Erythroblast (primary cell): ENCODE measurements at places on chromosomes 2 and 18.

GRCh38 chr2:205685314-205686055 is 3.2 kb downstream of the NRP2 start:
- no peak for DNase-seq

DNA sequence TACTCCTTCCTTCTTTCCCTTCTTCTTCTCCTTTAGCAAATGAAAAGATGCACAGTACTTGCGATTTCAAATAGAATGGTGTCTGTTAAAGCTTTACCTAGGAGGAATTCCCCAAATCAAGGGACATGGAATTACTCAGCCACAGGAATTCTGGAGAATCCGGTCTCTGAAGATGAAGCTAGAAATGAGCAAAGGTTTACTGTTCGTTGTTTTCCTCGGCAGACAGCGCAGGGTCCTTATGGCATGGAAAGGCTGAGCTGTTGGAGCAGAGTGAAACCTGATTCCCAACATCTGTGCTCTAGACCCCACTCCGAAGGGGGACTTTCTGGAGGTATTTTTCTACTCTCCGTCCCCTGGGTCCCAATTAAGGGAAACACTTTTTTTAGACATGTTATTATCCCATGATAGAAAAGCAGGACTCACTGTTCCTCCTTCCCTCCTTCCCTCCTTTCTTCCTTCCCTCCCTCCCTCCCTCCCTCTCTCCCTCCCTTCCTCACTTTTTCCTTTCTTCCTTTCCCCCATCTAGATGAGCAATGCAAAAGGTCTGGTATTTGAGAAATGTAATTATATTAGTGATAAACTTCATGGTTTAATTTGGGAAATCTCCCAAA is 47.1 kb downstream of the CDCA7 start:
- DNase-seq: no peak

DNA sequence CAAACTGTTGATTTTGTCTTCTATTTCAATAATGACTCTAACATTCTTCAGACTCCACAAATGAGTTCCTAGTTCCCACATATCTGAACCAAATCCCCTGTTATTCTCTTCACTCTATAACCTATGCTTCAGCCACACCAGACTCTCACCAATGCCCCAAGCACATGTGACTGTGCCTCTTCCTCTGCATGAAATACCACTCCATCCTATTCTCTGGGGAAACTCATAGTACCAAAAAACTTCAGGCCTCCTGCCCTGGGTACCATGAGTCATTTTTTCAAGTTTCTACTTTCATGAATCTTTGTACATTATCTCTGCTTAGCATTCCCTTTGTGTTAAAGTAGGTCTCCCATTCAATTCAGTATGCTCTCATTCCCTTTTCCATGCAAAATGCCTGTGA is 353.2 kb downstream of the ZEB2 start:
- no peak for DNase-seq

- no peak for DNase-seq
Observed at GRCh38 chr2:43106559-43107527, 119.6 kb downstream of the ZFP36L2 start.

DNA sequence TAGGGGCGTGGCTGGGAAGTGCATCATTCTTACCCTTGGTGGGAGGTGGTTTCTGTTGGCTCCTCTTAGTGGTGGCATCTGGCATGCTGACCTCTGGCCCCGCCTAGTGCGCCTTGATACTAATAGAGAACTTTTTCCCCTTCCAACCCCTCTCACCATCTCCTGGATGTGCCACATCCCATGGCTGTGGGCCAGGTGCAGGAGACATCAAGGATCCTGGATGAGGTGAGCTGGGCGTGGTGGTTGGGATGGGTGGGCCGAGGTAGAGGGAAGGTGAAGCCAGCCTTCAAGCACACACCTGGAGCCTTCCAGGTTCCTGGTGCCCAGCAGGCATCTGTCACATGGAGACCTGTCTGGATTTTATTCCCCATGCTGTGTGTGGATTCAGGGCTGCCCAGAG is 149.2 kb downstream of the DYSF start:
- no peak for DNase-seq

DNA sequence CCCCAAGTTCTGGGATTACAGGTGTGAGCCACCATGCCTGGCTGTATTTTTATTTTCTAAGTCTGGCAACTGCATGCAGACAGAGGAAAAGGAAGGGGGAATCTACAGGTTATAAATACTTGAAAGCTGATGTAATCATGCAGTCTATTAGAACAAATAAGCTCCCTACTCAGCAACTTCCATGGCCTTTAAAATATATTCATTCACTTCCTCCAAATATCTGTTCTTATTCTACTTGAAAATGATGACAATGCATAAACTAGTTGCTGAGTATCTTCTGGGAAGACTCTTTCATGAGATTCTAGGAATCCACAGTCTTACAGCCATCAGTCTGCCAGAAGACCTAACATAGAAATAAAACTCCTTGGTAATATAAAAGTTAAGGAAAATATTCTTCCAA is 66.9 kb upstream of the NCKAP5 start:
- no peak for DNase-seq

GRCh38 chr18:46469186-46469915 is 187.7 kb downstream of the LOXHD1 start:
- DNase-seq: no peak

- no peak for DNase-seq
Observed at GRCh38 chr2:191148791-191149190, 2.0 kb downstream of the STAT4 start.

GRCh38 chr2:24203029-24203786 is 28.4 kb downstream of the FAM228A start:
- DNase-seq: no peak

DNA sequence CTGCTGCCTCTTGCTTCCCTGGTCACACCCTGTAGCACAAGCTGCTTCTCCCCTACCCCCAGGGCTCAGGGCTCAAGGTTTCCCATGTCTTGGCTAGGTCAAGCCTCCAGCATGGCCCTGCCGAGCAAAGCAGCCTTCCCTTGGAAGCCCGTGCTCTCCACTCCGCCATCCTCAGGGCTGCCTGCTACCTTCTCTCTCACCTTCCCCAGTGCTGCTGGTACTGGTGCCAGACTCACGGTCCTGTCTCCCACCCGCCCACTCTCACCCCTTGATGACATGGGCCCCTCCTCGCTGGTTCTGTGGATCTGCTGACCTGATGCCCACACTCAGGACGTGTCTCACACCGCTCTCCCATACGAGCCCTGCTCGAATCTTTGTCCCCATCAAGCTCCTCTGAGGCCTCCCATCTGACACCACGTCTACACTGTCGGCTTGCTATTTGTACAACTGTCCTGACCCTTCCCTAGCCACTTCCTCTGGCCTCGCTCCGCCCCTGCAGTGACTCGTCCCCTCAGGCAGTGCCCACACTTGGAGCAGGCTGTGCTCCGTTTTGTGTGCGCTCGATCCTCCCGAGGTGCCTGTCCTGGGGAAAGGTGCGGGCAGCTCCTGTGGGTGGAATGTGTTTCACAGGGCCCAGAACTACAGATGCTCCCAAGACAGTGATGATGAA is 49.9 kb downstream of the ZAP70 start:
- DNase-seq: no peak

DNA sequence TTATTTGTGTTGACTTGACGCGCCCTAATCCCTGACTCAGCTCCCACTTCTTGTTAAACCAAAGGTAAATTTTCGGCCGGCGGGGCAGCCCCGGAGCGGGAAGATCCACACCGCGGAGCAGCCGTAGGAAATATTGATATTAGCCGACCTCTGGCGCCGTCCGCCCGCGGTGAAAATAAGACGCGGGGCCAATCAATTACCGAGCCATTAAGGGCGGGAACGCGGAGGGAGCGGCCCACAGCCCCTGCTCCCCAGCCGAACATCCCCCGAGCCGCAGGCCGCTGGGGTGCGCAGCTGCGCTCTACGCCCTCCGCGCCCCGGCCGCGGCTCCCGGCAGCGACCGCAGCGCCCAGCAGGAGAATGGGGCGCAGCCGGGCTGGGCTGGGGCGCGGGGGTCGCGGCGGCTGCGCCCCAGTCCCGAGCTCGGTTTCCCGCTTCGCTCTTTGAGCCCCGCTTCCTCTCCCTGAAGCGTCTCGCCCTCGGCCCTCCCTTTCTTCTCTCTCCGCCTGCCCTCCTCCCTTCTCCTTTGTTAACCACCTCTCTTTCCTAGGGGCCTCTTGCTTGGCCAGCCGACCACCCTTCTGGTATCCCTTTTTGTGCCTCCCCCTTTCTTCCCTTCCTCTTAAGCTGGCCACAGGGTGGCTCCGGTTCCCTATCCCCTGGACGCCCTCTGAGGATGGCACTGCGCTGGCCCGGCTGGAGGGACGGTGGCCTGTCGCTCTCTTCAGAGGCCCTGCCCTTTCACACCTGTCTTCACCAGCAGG is 40.9 kb downstream of the CELF4 start:
- no peak for DNase-seq
